H4 (cell line): ENCODE measurements at places on chromosomes 13 and 19. TPM values are rescaled to one million over a fixed set of nuclear protein-coding genes. Genes with fewer than 3 reads are reported as not detected.

- DNase-seq, result no peak
These were observed 174.5 kb downstream of the TBC1D4 start for GRCh38 chr13:75307370-75307949.

- no peak for DNase-seq
These were observed 30.6 kb upstream of the SLC7A10 start for GRCh38 chr19:33256261-33256660.

GRCh38 chr13:47303626-47304025 lies 406.8 kb upstream of the HTR2A start:
- DNase-seq, result no peak

GRCh38 chr19:7682175-7682855 lies 1.7 kb downstream of the TRAPPC5 start:
- no peak for DNase-seq

GRCh38 chr19:3821857-3822364 lies 35.7 kb upstream of the MATK start:
- no peak for DNase-seq

- DNase-seq, result no peak
These were observed 222.2 kb downstream of the MYO16 start for GRCh38 chr13:108851660-108852059.

DNA sequence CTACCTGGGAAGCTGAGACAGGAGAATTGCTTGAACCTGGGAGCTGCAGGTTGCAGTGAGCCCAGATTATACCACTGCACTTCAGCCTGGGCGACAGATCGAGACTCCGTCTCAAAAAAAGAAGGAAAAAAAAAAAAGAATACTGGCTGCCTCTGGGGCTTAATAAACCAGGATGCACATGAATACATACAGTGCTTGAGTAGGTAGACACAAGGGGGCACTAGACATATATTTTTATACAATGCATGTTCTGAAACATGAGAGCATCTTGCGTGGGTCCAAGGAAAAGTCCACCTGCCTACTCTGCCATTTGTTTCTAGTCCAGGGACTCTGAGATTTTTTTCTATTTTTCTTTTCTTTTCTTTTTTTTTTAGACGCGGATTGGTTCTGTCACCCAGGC lies 31.2 kb downstream of the KEAP1 start:
- peak; percentile 30 for DNase-seq

- DNase-seq, result no peak
These were observed 85.0 kb downstream of the DOCK9 start for GRCh38 chr13:98892821-98893220.

- no peak for DNase-seq
These were observed 1.3 kb upstream of the BSG start for GRCh38 chr19:570937-571565.

DNA sequence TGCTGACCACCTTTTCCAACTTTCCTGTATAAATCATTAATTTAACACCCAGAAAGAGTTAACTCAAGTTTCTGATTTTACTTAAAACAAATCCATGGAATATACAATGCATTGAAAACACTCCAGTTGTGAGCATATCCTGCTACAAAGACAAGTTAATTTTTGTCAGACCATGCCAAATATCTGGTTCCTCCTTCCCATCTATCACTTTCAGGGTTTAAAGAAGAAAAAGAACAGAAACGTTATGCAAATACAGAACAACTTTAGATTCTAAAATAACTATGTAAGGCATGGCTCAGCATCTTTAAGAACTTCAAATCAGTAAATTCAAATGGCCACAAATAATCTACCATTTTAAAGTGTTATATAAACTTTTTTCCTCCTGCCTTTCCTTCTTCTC lies 14.9 kb downstream of the MRPS31 start:
- no peak for DNase-seq

DNA sequence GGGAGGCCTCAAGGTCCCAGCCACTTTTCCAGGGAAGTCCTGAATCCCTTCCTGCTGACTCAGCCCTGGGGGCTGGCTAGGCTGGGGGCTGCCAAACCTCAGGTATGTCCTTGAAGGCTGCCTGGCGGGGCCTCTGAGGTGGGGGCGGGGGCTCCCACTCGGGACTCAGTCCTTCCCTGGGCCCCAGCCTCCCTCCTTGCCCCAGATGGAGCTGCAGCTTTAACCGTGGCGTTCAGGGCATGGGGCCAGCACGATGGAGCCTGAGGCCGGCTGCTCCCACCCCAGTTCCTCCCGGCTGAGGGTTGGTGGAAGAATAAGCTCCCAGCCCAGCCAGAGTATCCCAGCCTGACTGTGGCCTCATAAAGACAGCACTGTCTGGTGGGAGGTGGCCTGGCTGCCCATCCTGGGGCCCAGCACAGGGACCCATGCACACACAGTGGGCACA lies 12.4 kb downstream of the CILP2 start:
- no peak for DNase-seq

DNA sequence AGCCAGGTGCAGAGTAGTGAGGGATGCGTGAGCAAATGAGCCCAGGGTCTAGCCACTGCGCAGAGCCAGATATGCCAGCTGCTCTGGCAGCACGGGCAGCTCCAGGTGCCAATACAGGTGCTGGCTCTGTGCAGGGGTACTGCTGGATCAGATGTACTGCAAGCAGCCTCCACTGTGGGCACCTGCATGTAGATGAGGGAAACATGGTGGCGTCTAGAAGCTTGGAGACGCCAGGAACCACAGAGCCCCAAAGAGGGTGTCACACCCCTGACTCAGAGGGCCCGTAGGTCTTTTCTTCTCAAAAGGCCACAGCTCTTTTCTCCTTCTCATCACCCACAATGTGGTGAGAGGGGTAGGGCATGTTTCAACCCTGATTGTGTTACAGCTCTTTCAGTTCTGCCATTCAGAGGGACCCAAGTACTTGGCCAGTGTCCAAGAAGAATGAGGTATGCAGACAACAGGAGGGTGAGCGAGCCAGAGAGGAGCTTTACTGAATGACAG lies 244.4 kb upstream of the SLITRK1 start:
- DNase-seq, result peak; percentile 25

GRCh38 chr19:13095934-13096927 lies 6.4 kb downstream of the LYL1 start:
- no peak for DNase-seq

DNA sequence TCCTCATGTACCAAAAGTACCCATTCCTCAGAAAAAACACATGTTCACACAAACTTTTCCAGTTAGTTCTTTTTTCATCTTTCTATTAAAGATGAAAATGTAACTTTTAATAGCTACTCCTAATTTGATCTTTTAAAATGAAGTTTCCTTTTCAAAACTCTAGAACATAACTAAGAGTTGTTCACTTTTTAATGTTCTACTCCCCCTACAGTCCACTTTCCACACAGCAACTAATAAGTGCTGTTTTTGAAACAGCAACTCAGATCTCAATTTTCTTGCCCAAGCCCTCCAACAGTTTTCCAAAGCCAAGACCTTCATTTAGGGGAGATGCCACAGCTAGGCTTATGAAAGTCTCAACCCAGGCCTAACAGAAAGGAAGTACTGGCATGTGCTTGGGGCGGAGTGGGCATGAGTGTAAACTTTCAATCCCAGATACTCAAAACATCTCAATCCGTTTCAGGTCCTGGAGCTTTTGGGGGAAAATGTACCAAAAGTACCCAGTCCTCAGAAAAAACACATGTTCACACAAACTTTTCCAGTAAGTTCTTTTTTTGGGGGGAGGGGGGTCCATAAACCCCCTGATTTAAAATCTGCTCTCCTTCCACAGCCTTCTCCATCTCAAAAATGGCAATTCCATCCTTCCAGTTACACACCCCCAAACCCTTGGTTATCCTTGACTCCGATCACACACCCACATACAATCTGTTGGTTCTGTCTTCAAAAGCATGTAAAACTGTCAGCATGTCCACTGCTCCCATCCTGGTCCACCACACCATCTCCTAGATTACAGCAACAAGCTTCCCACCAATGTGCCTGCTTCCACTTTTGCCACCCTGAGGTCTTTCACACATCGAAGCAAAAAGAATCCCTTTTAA lies 2.0 kb downstream of the FBL start:
- DNase-seq, result no peak

Gene KLF1
- total RNA-seq, result not detected in 2 replicates

Gene ZNF497
- total RNA-seq, result 1.6 and 5.1 TPM in 2 replicates

Gene WDR18
- 61.9 and 77.2 TPM in 2 replicates for total RNA-seq

Gene ZNF85
- total RNA-seq, result 10.3 and 12.5 TPM in 2 replicates

Gene FCHO1
- 0.58 TPM in 1 of 2 replicates, not detected in the other for total RNA-seq

Gene FFAR2
- not detected in 2 replicates for total RNA-seq

Gene LYL1
- total RNA-seq, result not detected in 2 replicates
